ENCODE measurements at places on chromosomes 3 and 15.
A peak's percentile ranks its signal among the peaks of the same experiment; 100 is the strongest.

GRCh38 chr15:73927476-73928240 is 1.4 kb downstream of the LOXL1 start:
- DNase-seq: peak; percentile 81

DNA sequence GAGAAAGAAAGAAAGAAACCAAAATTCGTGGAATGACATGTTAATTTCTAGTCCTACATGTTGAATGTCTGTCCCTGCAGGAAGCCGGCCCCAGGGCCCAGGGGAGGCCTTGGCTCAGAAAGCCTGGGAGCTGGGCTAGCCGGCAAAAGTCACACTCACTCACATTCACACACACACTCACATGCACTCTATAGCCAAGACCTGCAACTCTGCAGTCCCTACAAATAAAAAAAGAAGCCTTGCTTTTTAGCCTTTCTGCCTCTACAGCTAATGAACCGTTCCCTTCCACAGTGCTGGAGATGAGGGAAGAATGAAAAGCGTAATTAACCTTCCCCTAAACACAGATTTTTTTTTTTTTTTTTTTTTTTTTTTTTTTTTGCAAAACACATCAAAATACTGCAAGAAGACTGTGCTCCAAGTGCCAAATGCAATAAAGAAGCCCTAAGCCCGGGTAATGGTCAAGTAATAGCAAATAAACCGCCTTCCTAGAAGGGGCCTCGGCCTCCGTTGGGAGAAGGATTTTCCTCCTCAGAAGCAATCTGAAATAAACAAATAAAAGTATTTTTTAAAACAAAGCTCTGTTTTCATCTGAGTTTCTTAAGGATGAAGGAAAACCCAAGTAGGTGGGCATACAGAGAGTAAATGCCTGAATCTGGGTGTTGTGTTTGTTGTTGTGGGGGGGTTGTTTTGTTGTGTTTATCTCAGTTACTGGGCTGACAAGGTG is 4.3 kb downstream of the MECOM start:
- DNase-seq: no peak

DNA sequence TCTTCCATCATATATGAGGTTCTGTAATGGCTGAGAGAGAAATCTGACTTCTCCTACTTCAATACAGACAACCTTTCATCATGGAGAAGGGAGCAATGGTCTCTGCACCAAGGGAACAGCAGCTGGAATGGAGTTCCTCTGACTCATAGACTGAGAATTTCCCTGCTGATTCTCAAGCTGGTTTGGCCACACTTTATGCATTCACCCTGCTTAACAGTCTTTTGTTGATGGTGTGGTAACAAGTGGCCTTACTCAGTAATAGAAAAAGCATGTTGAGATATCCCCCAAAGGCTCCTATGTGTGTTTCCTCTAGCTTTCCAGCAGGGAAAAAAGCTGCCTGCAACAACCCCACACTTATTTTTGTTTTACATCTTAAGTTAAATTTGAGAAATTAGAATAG is 138.1 kb downstream of the GREM1 start:
- no peak for DNase-seq

- DNase-seq: no peak
Observed at GRCh38 chr3:134332344-134332743, 41.9 kb downstream of the AMOTL2 start.

DNA sequence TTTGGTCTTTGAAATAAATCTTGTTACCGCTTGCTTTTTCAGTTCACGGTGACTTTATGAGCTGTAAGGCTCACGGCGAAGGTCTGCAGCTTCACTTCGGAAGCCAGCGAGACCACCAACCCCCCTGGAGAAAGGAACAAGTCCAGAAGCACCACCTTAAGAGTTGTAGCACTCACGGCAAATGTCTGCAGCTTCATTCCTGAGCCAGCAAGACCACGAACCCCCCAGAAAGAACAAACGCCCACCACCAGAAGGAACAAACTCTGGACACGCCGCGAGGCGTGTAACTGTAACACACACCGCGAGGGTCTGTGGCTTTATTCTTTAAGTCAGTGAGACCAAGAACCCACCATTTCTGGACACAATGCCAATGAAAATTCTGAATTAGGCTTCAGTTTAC is 28.8 kb downstream of the GOLGA6A start:
- DNase-seq: no peak

GRCh38 chr15:86213420-86213819 is 133.7 kb downstream of the AGBL1 start:
- DNase-seq: no peak

- DNase-seq: no peak
Observed at GRCh38 chr15:59491062-59491461, 53.1 kb downstream of the FAM81A start.
